Retinal pigment epithelial cell (primary cell): ENCODE measurements at places on chromosomes 3 and 15.

DNA sequence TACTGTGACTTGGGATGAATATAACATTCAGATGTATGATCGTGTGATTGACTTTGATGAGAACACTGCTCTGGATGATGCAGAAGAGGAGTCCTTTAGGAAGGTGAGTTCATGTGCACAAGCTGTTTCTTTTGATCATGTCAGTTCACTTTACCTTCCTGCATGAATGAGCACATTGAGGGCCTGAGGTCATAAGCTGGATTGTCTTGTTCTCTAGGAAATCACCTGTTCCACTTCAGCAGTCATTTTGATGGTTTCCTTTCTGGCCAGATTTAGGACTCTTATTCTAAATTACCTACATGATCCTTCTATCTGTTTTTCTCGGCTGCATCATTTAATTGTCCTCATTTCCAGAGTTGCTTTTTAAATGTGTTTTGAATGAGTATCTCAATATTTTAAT, 4.1 kb downstream of the RCN2 start:
- no peak for DNase-seq

DNA sequence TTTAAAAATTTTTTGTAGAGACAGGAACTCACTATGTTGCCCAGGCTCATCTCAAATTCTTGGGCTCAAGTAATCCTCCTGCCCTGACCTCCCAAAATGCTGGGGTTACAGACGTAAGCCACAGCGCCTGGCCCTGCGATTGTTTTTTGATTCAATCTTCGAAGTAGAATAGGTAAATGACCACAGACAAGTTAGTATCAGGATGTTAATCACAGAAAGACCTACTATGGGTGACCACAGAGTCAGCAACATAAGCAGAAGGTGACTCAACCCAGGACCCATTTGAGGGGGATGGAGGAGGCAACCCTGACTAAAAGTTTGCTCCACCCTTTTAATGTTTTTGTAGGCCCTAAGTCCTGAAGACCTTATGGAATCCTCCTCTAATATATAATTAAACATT, 10.0 kb upstream of the USP3 start:
- DNase-seq, result no peak

DNA sequence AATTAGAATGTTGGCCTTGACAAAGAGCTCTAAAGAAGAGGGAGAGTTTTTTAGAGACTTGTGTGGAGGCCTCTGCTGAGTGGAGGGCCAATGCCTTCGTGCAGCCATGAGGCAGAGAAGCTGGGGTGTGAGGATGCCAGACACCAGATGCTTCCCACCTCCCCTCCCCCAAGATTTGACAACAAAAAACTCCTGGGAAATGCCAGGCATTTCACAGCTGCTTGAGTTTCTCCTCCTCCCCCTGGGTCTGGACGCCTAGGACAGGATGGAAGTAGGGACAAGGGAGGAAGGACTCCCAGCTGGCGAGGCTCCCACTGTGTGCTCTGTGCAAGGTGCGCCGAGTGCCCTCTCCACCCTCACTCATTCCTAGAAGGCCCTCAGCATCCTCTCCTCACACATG, 20.1 kb downstream of the TGM4 start:
- DNase-seq, result no peak

GRCh38 chr3:64915778-64916177, 228.0 kb upstream of the ADAMTS9 start:
- DNase-seq, result no peak

GRCh38 chr3:110391042-110391441, 680.6 kb upstream of the NECTIN3 start:
- DNase-seq, result no peak

- DNase-seq, result no peak
Observed at GRCh38 chr3:19711160-19711782, 222.7 kb downstream of the EFHB start.

GRCh38 chr3:99599894-99600293, 38.5 kb upstream of the COL8A1 start:
- DNase-seq, result no peak

DNA sequence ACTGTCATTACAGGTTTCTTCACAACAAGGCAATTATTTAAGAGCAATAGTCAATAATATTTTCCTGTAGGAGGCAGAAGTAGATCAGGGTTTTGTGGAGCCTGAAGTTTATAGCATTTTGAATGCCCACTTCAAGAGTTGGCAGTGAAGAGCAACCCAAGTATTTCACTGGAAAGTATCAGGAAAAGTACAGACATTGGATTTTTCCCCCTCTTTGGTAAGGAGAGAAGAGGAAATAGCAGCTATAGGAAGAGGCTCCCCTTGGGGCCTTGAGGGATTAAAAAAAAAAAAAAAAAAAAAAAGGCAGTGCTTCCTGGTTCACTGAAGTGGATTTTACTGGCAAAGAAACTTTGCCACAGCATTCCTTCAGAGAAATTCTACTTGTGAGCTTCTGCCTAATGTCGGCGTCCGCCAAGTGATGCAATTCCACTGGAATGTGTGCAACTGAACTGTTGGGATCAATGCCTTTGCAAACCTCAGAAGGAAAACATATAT, 5.7 kb upstream of the CNTN6 start:
- DNase-seq, result peak; percentile 90

DNA sequence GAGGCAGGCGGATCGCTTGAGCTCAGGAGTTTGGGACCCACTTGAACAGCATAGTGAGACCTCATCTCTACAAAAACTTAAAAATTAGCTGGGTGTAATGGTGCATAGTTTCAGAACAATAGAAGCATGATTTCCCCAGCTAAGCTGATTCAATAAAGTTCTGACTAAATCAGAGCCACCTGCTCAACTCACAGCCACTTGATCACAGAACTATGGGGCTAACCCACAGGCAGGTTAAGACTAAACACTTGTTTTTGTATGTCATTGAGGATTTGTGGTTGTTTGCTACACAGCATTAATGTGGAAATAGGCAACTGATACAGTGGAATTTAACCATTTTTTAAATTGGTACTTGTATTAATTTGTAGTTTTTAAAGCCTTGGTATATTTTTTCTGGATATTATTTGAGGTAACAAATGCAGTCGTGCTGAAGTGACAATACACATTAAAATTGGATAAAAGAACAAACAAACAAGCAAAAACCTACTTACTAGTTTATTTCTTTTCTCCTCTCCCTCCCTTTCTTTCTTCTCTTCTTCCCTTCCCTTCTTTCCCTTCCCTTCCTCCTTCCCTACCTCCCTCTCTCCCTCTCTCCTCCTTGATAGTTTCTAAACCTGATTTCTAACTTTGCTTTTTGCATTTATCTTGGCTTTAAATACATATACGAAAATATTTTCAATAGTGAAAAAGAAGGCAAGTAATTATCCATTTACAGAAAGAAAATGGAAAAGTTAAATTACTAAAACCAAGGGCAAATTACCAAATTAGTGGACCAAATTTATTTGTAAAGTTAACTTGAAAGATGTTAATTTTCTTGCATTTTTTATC, 32.1 kb downstream of the OXSM start:
- DNase-seq, result no peak

DNA sequence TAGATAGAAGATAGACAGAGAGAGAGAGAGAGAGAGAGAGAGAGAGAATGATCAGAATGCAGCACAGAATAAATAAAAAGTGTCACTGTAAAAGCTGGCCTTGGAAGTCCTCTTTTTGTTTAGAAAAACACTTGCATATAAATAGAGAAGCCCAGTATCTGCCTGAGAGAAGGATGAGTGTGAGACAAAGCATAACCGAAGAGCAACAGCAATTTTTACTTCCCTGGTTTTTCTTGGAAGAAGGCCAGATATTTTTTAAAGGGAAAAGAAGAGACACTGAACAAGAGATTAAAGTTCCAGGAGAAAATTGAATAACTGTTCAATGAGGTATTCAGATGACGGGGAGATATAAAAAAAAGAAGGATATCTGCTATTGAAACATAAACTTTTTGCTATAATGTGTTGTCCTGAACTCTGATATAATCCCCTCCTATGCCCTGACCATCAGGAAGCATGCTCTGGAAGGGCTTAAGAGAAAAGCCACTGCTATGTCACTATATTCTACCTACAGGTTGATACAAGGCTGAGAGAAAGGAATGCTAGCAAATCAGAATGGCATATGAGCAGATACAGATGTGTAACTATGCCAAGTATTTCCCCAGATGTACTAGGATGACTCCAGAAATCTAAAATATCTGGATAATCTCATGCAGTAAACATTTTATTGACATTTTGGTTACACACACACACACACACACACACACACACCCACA, 358.9 kb downstream of the RBMS3 start:
- no peak for DNase-seq

DNA sequence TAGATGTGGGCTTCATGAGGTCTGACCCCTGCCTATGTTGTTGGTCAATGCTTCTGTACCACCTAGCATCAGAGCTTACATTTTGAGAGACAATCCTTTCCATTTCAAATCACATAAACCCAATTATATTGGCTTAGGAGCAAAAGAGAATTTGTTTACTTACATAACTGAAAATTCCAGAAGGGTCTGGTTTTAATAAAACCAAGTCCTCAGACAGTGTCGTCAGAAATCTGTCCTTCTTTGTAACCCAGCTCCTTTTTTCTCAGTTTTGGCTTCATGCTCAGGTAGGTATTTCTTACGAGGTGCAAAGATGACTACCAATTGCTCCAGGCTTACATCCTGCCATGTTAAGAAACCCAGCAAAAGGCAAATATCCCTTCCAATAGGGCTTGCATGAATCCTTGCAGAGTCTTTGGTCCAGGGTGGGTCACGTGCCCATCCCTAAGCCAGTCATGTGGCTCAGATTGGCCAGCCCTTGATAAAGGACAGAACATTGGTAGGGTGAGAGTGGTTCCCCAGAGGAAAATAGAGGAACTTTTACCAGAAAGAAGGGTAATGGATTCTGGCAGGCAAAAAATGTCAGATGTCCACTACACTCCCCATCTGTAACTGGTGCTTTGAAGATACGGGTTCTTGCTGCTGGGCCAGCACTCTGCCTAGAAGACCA, 50.2 kb upstream of the VILL start:
- DNase-seq, result no peak

DNA sequence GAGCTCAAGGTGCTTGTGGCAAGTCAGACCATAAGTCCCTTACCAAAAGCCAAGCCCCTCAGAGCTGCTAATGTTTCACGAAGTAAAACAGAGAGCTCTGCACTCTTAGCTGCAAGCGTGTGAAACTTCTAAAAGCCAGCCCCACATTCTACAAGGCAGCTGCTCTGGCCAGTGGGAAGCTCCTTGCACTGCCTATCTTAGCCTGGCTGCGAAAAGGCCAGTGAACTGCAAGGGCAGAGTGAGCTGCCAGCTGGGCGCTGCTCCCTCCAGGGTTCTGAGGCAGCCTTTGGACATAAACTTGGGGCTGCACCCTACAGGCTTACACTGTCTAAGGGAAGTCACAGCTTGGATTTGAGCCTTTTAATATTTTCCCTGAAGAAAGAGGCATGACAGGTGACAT, 2.2 kb upstream of the MUSTN1 start:
- no peak for DNase-seq

- no peak for DNase-seq
Observed at GRCh38 chr3:150023239-150023636, 52.5 kb upstream of the PFN2 start.

GRCh38 chr15:52164631-52165265, 26.4 kb downstream of the GNB5 start:
- DNase-seq, result no peak

DNA sequence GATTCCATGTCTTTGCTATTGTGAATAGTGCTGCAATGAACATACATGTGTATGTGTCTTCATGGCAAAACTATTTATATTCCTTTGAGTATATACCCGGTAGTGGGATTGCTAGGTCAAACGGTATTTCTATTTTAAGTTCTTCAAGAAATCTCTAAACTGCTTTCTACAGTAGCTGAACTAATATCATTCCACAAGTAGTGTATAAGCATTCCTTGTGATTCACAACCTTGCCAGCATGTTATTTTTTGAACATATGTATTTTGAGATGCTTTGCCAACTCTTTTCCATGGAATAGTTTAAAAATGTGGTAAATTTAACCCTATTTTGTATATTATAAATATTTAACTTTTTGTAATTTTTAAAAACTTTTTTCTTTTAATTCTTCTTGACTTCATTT, 592.7 kb upstream of the NAALADL2 start:
- no peak for DNase-seq

DNA sequence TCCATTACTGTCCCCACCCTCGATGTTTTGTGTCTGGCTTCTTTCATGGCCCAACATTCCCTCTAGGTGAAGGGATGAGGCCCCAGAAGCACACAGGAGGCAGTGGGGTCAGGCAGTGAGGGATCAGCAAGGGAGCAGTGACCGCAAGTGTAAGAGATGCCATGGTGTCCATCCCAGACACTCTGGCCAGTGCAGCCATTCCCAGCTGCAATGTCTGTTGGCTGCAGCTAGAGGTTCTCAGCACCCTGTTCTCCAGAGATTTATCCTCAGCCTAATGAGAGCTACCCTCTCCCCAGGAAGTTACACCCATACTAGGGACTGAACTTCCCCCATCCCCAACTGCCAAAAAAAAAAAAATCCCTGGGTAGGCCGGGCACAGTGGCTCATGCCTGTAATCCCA, 40.2 kb downstream of the TRANK1 start:
- DNase-seq, result no peak

GRCh38 chr3:106371971-106372805, 503.4 kb upstream of the CBLB start:
- DNase-seq, result peak; percentile 72
